K562 (cell line): ENCODE measurements at places on chromosomes 11 and 22. TPM values are rescaled to one million over a fixed set of nuclear protein-coding genes. Genes with fewer than 3 reads are reported as not detected.

The GRM5 gene
- total RNA-seq, result not detected in 2 replicates

The CDHR5 gene
- 0.16 TPM in 1 of 2 replicates, not detected in the other for total RNA-seq

The P4HA3 gene
- total RNA-seq, result not detected in 2 replicates

The UBE4A gene
- total RNA-seq, result 33.6 and 37.0 TPM in 2 replicates

The GAL gene
- total RNA-seq, result 119 and 130 TPM in 2 replicates

DNA sequence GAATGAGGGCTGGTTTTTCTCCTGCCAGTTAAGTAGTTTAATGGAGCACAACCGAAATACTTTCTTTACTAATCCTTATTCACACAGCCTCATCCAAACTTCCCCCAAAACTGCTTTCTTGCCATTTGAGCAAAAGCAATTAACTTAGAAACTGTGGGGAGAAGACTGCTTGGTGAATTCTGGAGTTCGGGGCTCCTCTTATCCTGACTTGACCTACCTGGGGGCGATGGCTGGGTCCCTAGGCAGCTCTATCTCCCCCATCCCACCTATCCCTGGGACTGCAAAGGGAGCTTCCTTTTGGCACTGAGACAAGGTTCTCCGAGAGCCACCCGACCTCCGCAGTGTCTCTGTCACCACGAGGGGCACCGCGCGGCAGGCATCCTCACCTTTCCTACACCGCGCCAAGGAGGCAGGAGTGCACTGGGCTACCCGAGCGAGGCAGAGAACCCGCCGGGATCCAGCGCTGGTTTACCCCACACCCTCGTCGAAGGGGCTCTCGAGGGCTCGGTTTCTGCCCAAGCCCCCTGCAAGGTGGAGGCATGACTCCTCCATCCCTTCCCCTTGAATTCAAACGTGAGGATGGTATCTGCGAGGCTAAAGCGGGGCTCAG, 759 bp downstream of the DESI1 start:
- peaks cover 17% of the 10 kb centered on the region; the same call in 2 of the 3 replicates for H3K4me1 ChIP-seq
- H3K4me3 ChIP-seq, result peak overlapping the region; percentile 92
- peak overlapping the region; percentile 86 for H3K27ac ChIP-seq
- H3K27me3 ChIP-seq, result no peaks in the 10 kb centered on the region

DNA sequence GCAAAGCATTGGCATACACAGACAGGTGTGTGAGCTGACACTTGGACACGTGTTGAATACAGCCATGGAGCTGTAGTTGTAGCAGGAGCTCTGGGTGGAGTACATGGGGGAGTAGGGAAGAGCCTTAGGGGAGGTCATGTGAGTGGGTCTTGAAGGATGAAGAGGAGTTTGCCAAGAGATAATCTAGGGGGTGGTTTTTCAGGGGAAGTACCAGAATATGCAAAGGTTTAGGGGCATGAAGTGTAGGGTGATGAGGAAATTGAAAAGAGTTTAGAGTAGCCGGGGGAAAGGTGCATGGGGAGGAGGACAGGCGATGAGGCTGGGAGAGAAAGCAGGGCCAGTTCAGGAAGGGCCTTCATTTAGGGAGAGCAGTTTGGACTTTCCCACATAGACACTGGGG, 74.5 kb downstream of the GRIK4 start:
- H3K27ac ChIP-seq, result no peak overlapping the region
- no peak for DNase-seq
- peaks cover 18% of the 10 kb centered on the region; the same call in 2 of the 3 replicates for H3K27me3 ChIP-seq
- H3K4me1 ChIP-seq, result no peaks in the 10 kb centered on the region

GRCh38 chr11:63870351-63871140, 31.6 kb downstream of the MARK2 start:
- H3K36me3 ChIP-seq, result peaks cover 39% of the 10 kb centered on the region; the same call in 2 of the 3 replicates
- DNase-seq, result no peak
- no peaks in the 10 kb centered on the region for H3K27me3 ChIP-seq
- H3K4me3 ChIP-seq, result no peak overlapping the region

GRCh38 chr22:47593911-47594311, 831.5 kb downstream of the TBC1D22A start:
- H3K27me3 ChIP-seq, result peaks cover 38% of the 10 kb centered on the region
- H3K36me3 ChIP-seq, result no peaks in the 10 kb centered on the region
- H3K4me1 ChIP-seq, result no peaks in the 10 kb centered on the region
- no peak for DNase-seq
- H3K27ac ChIP-seq, result no peak overlapping the region

GRCh38 chr11:83037877-83038276, 33.8 kb downstream of the RAB30 start:
- no peak overlapping the region for H3K4me3 ChIP-seq
- H3K4me1 ChIP-seq, result peaks cover 4% of the 10 kb centered on the region; the same call in 2 of the 3 replicates
- H3K36me3 ChIP-seq, result no peaks in the 10 kb centered on the region
- H3K27ac ChIP-seq, result no peak overlapping the region
- no peaks in the 10 kb centered on the region for H3K27me3 ChIP-seq

DNA sequence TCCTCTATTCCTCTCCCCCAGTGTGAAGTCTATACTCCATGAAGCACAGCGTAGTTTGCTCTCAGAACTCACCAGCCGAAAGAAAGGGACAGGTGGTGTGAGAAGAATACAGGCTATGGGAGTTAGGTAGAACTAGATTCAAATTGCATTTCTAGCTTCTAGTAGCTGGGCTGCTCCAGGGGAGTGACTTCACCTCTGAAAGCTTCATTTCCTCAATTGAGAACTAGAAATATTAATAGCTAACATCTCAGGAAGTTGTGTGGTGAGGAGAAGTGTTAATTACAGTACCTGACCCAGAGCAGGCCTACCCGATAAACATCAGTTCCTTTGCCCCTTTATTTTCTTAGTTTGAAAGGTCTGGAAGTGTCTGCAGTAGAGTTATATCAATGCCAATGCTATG, 484.7 kb upstream of the TENM4 start:
- no peak overlapping the region for H3K4me3 ChIP-seq
- no peak for DNase-seq
- no peaks in the 10 kb centered on the region for H3K27me3 ChIP-seq
- no peaks in the 10 kb centered on the region for H3K4me1 ChIP-seq
- no peaks in the 10 kb centered on the region for H3K36me3 ChIP-seq

DNA sequence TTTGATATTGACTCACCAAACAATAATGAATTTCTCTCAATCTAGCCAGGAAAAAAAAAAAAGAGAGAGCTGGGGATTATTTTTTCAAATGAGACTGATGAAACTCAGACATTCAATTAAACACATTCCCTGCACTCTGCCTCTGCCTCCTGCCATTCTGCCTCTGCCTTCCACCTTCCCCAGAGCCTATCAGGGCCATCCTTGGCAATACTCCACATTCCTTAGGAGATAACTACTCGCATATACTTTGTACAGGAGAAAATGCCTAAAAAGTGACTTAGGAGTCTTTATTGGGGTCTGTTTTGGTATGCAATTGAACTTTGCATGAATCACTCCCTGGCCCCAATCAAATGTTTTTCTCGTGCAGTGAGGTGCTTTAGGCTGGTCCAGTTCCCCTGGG, 246.6 kb upstream of the PLET1 start:
- H3K4me3 ChIP-seq, result no peak overlapping the region
- H3K27me3 ChIP-seq, result no peaks in the 10 kb centered on the region; the same call in none of the 2 replicates
- no peak overlapping the region for H3K27ac ChIP-seq

GRCh38 chr11:77438487-77438886, 35.4 kb downstream of the PAK1 start:
- H3K36me3 ChIP-seq, result no peaks in the 10 kb centered on the region
- no peak for DNase-seq
- peaks cover 4% of the 10 kb centered on the region; the same call in 1 of the 2 replicates for H3K27me3 ChIP-seq
- H3K4me3 ChIP-seq, result no peak overlapping the region

- 0 out of 3 replicates have a peak, but pooled peaks cover 6% of the 10 kb centered on the region for H3K36me3 ChIP-seq
- H3K4me3 ChIP-seq, result peak overlapping the region; percentile 61
- H3K27ac ChIP-seq, result peak overlapping the region; percentile 62; the same call in 2 of the 3 replicates
- peak; percentile 58 for DNase-seq
- H3K27me3 ChIP-seq, result 0 out of 3 replicates have a peak, but pooled peaks cover 2% of the 10 kb centered on the region
- peaks cover 33% of the 10 kb centered on the region for H3K4me1 ChIP-seq
These were observed 705 bp downstream of the PTPRJ start for GRCh38 chr11:47980907-47981621.

GRCh38 chr22:21641417-21641788, 699 bp upstream of the SDF2L1 start:
- peak; percentile 95 for DNase-seq
- H3K4me1 ChIP-seq, result peaks cover 60% of the 10 kb centered on the region
- peaks cover 28% of the 10 kb centered on the region for H3K36me3 ChIP-seq
- H3K4me3 ChIP-seq, result peak overlapping the region; percentile 59
- H3K27ac ChIP-seq, result peak overlapping the region; percentile 83

DNA sequence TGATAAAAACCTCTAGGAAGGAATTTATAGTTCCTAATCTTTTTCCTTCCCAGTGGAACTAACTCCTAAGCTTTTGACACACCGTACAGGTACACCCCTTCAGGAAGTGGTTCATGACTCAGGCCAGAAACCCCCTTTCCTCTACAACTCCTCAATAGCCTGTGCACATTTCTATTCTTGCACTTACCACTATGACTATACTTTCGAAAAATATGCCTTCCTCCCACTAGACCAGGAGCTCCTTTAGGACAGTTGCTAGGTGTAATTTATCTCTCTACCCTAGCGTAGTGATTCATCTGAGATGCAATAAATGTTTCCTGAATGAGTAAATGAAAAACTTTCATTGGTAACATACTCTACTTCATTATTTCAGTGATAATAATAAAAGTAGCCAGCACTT, 14.5 kb downstream of the MAP6 start:
- no peak overlapping the region for H3K27ac ChIP-seq
- H3K4me3 ChIP-seq, result no peak overlapping the region
- H3K36me3 ChIP-seq, result no peaks in the 10 kb centered on the region
- no peaks in the 10 kb centered on the region; the same call in 2 of the 3 replicates for H3K4me1 ChIP-seq
- H3K27me3 ChIP-seq, result peaks cover 28% of the 10 kb centered on the region

- H3K27ac ChIP-seq, result no peak overlapping the region
- DNase-seq, result no peak
- H3K4me1 ChIP-seq, result no peaks in the 10 kb centered on the region
- peaks cover 83% of the 10 kb centered on the region for H3K27me3 ChIP-seq
These were observed 18.4 kb downstream of the LINC01488 start for GRCh38 chr11:69499918-69500284.

GRCh38 chr11:83823461-83824025, 537.4 kb upstream of the CCDC90B start:
- no peaks in the 10 kb centered on the region for H3K27me3 ChIP-seq
- DNase-seq, result no peak
- H3K27ac ChIP-seq, result no peak overlapping the region
- no peaks in the 10 kb centered on the region for H3K36me3 ChIP-seq
- H3K4me1 ChIP-seq, result no peaks in the 10 kb centered on the region
- H3K4me3 ChIP-seq, result no peak overlapping the region

DNA sequence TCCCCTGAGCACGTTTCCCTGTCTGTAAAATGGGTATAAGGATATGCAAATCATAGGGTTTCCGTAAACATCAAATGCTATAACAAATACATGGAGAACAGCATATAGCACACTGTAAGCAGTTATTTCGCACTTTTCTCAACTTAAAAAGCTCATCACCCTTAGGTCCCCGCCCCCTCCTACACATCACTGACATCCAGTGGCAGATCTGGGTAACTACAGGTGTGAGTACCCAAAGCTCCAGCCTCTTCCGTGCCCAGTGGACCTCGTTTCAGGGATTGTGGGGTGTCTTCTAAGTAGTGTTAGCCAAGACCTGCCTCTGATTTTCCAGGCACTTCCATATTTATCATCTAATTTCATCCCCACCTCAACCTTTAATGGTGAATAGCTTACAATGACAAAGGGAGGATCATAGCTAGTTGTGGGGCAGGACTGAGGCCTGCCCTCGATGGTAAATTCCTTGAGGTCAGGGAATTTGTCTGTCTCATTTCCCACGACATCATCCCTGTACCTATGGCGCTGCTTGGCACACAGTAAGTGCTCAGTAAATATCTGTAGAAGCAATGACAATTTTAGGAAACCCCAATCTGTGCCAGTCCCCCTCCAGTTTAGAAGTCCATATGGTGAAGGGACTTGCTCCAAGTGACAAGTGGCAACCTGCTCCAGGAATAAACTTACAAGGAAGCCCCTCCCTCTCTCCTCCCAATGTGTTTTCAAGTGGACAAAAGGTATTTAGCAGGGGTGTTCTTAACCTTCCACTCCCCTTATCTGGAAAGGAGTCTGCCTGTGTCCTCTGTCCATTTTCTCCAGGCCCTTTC, 340.5 kb downstream of the TENM4 start:
- no peaks in the 10 kb centered on the region for H3K27me3 ChIP-seq
- H3K27ac ChIP-seq, result no peak overlapping the region
- H3K4me3 ChIP-seq, result no peak overlapping the region
- H3K4me1 ChIP-seq, result no peaks in the 10 kb centered on the region
